ENCODE measurements at places on chromosomes 7 and 10. TPM values are rescaled to one million over a fixed set of nuclear protein-coding genes. Genes with fewer than 3 reads are reported as not detected.

Gene HOXA9
- total RNA-seq: 1.8 TPM

- DNase-seq: no peak
These were observed 3.3 kb downstream of the ETV1 start for GRCh38 chr7:13986208-13986607.

- no peak for DNase-seq
These were observed 197.2 kb upstream of the SH2B2 start for GRCh38 chr7:102089175-102090098.

DNA sequence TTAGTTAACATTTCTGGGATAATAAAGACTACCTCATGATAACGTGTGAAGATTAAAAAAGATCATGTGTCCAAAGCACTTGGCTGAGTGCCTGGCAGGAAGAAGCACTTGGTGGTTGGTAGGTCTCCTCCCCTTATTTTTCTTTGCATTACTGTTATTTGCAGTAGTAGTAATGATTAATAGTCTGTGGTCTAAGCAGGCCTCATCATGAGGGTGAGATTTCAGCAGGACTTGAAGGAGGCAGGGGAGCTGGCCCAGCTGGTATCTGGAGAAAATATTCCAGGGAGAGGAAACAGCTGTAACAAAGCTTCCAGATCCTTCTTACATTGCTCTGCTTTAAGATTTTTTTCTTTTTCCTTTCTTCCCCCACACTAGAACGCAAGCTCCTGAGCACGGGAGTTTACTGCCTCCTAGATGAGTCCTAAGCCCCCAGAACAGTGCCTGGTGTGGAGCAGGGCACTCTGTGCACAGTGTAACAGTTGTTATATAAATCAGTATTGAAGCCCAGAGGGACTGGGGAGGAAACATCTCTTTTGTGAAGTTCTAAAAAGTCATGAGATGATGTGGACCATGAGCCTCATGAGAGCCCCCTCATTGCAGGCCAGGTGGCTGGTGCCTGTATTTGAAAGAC, 31.1 kb upstream of the RHEB start:
- DNase-seq: peak; percentile 81

- DNase-seq: peak; percentile 71
These were observed 10.4 kb upstream of the GPR26 start for GRCh38 chr10:123655751-123656150.

DNA sequence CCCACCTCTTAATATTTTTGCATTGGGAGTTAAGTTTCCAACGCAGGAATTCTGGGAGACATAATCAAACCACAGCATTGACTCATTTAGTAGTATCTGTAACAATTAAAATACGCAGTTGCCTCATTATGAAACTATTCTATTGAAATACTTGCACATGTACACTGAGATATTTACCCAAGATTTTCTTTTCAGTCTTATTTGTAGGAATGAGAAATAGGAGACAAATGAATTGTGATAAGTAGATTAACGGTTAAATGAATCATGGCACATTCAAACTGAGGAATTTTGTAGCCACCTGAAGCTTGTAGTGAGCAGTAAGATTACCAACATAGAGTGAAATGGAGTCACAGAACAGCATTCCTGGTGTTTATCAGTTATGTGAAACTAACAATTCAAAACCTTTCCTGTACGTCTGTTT, 18.1 kb downstream of the RP9 start:
- peak; percentile 14 for DNase-seq

GRCh38 chr7:112509402-112509801, 28.6 kb downstream of the LSMEM1 start:
- DNase-seq: no peak

Measured in Daoy (cell line).